ENCODE measurements at places on chromosomes 13 and 19. TPM values are rescaled to one million over a fixed set of nuclear protein-coding genes. Genes with fewer than 3 reads are reported as not detected.

AP1M2 gene
- 60.8 TPM for polyA plus RNA-seq

FBXL3 gene
- 15.1 TPM for polyA plus RNA-seq

ZNF112 gene
- polyA plus RNA-seq: 1.4 TPM

LGI4 gene
- polyA plus RNA-seq: 29.2 TPM

SLAIN1 gene
- 91.4 TPM for polyA plus RNA-seq

WASF3 gene
- polyA plus RNA-seq: 20.0 TPM

ZBTB7A gene
- polyA plus RNA-seq: 17.0 TPM

SARS2 gene
- 26.5 TPM for polyA plus RNA-seq

ZIC2 gene
- polyA plus RNA-seq: 300 TPM

LILRB4 gene
- 4.7 TPM for polyA plus RNA-seq

ZNF468 gene
- polyA plus RNA-seq: 5.0 TPM

HPN gene
- polyA plus RNA-seq: 3.9 TPM

DIAPH3 gene
- polyA plus RNA-seq: 2.8 TPM

SBSN gene
- not detected for polyA plus RNA-seq

ONECUT3 gene
- not detected for polyA plus RNA-seq

PNMA8A gene
- 59.3 TPM for polyA plus RNA-seq

STOML3 gene
- not detected for polyA plus RNA-seq

PEG3 gene
- polyA plus RNA-seq: 5.4 TPM

PRODH2 gene
- polyA plus RNA-seq: not detected

ZNF224 gene
- 2.5 TPM for polyA plus RNA-seq

MAN2B1 gene
- 24.5 TPM for polyA plus RNA-seq

ITGBL1 gene
- 0.78 TPM for polyA plus RNA-seq

KRTDAP gene
- polyA plus RNA-seq: not detected

CD79A gene
- polyA plus RNA-seq: 0.49 TPM

CCDC70 gene
- polyA plus RNA-seq: not detected

RFPL4AL1 gene
- not detected for polyA plus RNA-seq

IL11 gene
- polyA plus RNA-seq: 0.41 TPM

EPSTI1 gene
- 1.4 TPM for polyA plus RNA-seq

ZNF560 gene
- not detected for polyA plus RNA-seq

CDX2 gene
- not detected for polyA plus RNA-seq

RFPL4A gene
- polyA plus RNA-seq: not detected

ATP8B3 gene
- 0.19 TPM for polyA plus RNA-seq

TMEM255B gene
- 20.0 TPM for polyA plus RNA-seq

ZNF850 gene
- polyA plus RNA-seq: 0.53 TPM
